Psoas muscle (tissue), 8 donors: ENCODE measurements at places on chromosomes 1 and 21.

DNA sequence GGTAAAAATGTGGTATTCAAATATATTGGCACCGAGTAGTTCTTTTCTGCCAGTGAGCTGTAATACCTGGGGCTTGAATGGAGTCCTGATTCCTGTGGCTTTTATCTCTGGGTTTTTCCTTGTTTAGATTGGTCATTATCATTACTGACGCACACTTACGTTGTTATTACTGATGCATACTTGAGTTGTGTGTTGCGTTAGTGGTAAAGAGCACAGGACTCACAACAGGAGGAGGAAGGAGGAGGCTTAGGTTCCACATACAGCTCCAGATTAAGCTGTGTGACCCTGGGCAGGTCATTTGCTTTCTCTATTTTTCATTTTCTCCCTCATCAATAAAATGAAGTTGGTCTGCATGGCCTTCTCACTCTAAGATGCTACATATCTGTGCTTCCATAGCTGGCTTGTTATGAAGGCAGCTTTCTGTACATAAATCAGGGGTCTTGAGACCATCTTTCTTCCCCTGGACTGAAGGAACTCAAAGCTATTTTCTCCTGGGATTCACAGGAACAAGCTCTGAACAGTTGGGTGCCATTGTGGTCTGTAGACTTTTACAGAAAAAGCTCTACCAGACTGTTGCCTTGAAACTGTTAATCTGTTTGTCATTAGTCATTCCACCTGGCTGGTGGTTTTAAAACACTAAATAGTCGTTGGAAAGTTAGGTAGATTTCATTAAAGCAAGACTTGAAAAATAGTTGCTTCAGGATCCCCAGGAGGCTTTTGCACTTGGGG lies 5.6 kb downstream of the ARID1A start:
- no peak for DNase-seq

- DNase-seq, result no peak
Observed at GRCh38 chr1:68103884-68104554, 53.6 kb upstream of the DIRAS3 start.

DNA sequence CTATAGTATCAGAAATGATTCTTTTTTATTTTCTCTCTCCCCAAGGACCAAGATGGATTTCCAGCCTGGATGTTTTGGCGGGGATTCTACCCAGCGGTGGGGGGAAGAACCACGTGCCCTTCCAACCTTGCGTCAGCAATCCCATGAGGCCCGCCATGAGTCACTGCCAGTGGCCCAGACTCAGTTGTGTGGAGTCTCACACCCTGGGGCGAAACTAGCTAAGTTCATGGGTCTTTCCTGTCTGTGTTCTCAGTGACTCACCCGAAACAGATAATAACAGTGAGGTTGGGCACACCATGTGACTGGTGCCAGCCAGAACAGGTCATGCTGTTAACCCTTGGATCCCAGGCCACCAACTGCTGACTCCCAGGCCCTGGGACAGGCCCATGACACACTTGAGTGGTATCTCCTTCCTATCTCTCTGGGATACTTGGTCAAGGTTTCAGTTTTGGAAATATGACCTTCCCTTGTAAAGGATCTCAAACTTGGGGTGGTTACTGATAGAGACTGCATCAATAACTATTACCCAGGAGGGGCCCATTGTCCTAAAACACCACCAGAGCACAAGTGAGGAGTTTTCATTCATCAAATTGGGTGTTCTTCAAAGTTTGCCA lies 98.0 kb upstream of the DUSP10 start:
- DNase-seq, result peak; percentile 79

- DNase-seq, result peak; percentile 86
Observed at GRCh38 chr1:184792450-184792969, 37.9 kb upstream of the EDEM3 start.

DNA sequence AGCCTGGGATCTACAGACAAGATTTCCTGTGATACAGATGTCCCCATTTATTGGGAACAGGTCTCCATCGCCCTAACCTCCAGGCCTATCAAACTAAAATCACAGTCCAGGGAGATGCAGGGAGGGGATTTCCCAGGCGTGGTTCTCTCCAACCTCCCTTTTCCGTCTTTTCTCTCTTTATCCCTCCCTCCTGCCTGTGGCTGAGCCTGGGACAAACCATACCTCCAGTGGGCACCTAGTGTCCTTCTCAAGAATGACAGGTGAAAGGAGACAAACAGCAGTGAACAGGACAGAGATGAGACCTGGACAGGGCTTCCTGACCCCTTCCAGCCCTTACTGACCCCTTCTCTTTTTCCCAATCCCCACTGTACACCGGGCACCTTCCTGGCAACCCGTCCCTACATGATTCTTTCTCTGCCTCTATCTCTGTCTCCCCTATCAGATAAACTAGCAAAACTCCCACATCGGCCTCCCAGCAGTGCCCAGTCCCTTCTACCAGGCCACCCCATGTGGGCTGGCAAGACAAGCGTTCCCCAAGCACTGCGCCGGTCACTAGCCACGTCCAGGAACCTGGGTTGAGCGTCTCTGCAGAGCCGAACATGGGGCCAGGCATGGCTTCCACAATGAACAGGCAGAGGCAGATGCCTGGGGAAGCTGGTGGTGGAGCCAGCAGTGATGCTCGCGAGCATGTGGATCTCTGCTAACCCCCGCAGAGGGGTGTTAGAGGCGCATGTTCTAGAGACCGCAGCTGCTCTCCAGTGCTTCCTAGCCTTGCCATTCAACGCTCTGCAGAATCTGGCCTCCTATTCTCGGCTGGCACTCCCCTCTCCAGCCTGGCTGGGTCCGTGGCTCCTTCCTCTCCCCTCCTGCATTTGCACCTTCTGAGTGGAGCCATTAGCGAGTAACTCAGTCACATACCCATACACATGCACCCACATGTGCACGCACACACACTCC lies 54.7 kb downstream of the ELK4 start:
- DNase-seq, result no peak

GRCh38 chr1:201226859-201227488 lies 36.4 kb downstream of the IGFN1 start:
- no peak for DNase-seq

- no peak for DNase-seq
Observed at GRCh38 chr1:207913951-207914350, 3.0 kb upstream of the CD34 start.

DNA sequence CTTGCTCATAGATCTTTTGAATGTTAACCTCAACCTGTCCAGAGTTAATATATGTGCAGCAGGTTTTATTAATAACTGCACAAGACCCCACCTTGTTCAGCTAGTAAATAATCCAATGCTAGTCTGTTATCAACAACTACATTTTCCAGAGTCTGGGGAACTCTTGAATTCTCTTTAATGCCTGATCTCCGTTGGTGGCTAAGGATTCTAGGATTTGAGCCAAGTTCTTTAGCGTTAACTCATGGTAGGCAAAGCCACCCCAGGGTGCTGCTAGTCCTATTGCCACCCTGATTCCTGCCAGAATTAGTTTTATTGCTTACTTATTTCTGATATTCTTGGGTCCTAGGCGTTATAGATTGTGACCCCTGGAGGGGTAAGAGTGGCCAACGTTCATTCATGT lies 12.8 kb downstream of the BACE2 start:
- DNase-seq, result no peak

DNA sequence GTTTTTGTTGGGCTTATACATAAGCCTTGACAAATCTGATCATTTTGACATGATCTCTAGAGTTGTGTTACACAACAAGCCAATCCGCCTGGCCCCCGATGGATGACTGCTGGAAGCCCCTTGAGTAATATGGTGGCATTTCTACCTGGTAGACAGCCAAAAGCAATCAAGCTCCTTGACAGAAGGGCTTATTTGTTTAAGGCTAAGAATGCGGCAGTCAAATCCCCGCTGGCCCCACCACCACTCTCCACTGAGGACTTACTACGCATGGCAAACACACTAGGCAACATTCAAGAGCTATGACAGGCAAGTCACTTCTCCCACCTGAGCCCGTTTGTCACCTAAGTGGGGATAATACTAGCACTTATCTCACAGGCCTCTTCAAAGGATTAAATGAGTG lies 33.4 kb upstream of the C1orf198 start:
- DNase-seq, result no peak

DNA sequence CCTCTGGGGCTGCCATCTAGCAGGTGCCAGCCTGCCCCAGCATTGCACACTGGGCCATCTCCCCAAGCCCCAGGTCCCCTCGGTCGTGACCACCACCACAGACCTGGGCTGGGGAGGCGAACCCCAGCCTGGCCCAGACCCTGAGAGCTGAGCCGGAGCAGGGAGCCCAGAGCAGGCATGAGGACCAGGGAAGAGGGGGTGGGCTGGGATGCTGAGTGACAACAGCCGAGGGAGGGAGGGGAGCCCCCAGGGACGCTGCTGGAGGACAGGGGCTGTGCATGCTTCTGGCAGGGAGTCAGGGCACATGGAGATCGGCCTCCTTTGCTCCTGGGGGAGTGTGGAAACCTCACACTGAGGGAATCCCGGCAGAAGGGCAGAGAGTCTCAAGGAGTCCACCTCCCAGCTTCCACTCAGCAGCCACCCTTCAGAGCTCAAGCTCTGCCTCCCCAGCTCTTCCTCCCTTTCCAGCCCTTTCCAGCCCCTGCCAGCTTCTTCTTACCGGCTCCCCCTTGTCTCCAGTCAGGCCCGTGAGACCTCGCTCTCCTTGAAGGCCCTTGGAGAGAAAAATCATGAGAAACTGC lies 23.7 kb upstream of the PEF1 start:
- peak; percentile 42 for DNase-seq

DNA sequence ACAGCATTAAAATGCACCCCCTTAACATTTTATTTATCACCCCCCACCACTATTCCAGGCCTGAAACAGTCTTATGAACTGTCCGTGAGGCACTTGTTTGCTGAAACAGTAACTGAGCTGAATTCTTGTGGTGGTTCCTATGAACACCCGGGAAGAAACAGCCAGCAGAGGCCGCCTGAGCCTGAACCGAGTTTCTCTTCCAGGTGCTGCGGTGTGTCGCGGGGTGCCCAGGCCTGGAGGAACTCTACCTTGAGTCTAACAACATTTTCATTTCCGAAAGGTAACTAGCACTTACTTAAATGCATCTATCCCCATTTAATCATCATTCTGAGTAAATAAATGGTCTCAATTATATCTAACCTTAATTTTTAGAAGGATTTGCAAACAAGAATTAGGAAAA lies 66.8 kb downstream of the TBCE start:
- DNase-seq, result no peak

DNA sequence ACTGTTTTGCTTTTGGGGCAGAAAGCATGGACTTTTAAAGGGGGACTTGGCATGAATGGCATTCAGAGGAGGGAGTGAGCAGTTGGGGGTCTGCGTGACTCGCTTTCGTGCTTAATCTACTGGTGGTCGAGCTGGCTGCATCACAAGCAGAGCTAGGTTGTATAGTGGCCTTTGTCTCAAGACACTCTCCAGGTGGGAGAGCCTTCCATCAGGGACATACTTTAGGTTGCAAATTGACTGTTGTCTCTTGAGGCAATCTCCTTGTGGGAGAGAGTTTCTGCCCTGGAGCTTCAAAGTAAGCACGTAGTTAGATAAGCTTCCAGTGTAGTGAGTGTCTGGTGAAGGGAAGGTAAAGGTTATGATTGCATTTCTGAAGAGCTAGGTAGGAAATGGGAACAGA lies 93.9 kb downstream of the C1orf21 start:
- DNase-seq, result no peak

DNA sequence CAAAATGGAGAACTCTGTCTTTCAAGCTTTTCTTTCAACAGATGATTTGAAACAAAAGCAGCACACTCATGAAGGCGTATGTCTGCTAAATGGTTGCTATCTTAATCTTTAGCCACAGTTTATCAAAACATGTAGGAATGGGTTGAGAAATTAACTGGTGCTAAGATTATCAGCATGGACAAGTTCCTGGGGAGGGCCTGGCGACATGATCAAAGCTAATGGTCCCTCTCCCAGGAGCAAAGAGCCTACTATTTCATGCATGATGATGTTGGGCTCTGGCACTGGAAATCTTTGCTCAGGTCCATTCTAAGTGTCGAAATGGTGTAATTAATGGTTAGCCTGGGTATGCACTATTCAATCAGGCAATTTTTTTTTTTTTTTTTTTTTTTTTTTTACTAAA lies 91.7 kb downstream of the SLC45A1 start:
- DNase-seq, result no peak

DNA sequence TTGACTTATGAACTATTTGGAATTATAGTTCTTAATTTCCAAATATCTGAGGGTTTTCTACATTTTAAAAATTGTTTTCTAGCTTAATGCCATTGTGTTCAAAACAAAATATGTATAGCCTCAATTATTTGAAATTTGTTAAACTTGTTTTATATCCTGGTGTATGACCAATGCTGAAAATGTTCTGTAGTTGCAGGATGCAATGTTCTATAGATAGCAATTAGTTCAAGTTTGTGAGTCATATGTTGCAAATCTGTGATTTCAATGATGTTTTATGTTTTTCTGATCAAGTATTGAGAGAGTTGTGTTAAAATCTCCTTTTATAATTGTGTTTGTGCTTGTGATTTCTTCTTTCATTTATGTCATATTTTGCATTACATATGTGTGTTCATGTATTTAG lies 517.5 kb downstream of the ADGRL2 start:
- DNase-seq, result no peak

DNA sequence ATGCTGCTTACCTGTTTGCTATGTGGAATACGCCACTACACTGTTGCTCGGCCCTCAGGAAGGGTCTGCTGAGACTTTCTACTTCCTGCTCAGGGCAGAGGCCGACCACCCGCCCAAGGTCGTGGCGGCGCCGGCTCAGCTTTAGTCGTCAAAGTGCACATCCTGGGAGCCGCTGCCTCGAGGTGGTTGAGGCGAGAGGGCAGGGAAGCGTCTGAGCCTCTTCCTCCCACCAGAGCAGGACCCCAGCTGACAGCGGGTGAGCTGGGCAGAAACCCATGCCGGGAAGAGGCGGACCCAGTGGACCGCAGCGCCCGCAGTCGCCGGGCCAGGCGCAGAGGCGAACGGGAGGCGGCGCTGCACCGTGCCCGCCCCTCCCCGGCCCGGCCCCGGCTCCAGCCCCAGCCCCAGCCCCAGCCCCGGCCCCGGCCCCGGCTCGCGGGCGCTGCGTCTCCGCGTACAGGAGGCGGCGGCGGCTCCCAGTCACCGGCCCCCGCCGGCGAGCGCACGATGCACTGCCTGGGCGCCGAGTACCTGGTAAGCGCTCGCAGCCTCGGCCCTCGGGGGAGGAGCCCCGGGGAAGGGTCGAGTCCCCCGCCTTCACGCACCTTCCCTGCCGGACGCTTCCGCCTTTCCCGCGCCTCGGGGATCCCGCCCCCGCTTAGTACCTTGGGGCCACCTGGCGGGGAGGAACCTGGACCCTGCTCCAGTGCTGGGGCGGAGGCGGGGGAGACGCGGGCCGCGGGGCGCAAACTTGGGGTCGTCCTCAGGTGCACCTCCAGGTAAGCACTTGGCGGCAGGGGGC lies at the start of gene SLC44A3:
TSS of gene SLC44A3 (plus strand) at position 413 of the 802 bp plus-strand sequence. CDS start at position 508, 95 bp downstream.
- DNase-seq, result peak; percentile 59

- DNase-seq, result no peak
Observed at GRCh38 chr21:32940079-32941014, 85.4 kb upstream of the OLIG2 start.
